Lower lobe of right lung (tissue), 2 donors: ENCODE measurements at places on chromosomes 7 and 10. TPM values are rescaled to one million over a fixed set of nuclear protein-coding genes. Genes with fewer than 3 reads are reported as not detected.

WNT8B gene
- total RNA-seq, result 0.18 TPM

NODAL gene
- not detected for total RNA-seq

FKBP6 gene
- total RNA-seq, result 0.47 TPM

PLPP4 gene
- total RNA-seq, result not detected

C10orf71 gene
- total RNA-seq, result not detected

- no peak overlapping the region for H3K27ac ChIP-seq
- peaks cover 11% of the 10 kb centered on the region for H3K4me1 ChIP-seq
- no peak overlapping the region for H3K4me3 ChIP-seq
- H3K36me3 ChIP-seq, result no peaks in the 10 kb centered on the region
Observed at GRCh38 chr7:25091779-25092178, 33.3 kb downstream of the CYCS start.

DNA sequence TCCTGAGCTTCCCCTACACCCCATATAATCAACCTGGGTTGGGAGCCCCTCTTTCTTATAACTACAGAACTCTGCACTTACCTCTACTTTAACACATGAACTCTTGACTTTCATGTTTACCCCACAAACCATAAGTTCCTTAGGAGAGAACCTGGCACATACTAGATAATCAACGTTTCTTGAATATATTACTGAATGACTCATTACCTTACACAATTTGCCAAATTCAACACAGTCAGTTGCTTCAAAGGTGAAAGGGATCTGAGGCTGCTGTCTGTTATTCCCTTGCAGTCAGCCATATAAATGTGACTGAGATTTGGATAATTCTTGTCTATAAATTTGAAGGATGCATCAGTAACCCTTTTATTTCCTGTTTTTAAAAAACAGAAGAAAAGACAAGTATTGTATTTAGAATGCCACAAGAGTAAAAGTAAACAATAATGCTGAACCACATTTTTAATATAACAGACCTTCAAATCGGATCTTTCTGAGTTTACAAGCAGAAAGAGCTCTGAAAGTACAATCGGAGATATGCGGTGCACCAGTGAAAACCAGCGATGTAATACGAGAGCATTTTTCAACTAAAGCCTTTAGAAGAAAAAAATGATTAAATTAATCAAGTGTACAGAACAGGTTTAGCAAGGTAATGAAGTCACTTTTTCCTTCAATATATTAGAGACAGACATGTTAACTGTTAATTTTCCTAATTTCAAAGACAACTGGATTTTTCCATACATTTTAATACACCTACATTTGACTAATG is 29.5 kb upstream of the LRRC17 start:
- no peak for DNase-seq
- H3K27me3 ChIP-seq, result no peaks in the 10 kb centered on the region
- no peaks in the 10 kb centered on the region for H3K36me3 ChIP-seq
- no peak overlapping the region for H3K27ac ChIP-seq

GRCh38 chr7:108415821-108416536 is 40.3 kb downstream of the NRCAM start:
- no peaks in the 10 kb centered on the region for H3K36me3 ChIP-seq
- no peak overlapping the region for H3K27ac ChIP-seq
- no peak for DNase-seq
- no peak overlapping the region for H3K4me3 ChIP-seq
- no peaks in the 10 kb centered on the region for H3K27me3 ChIP-seq

GRCh38 chr10:126935263-126935946 is 30.2 kb downstream of the DOCK1 start:
- H3K36me3 ChIP-seq, result no peaks in the 10 kb centered on the region
- H3K27ac ChIP-seq, result no peak overlapping the region
- no peaks in the 10 kb centered on the region for H3K27me3 ChIP-seq

- no peaks in the 10 kb centered on the region for H3K4me1 ChIP-seq
- no peak for DNase-seq
Observed at GRCh38 chr7:55247428-55247827, 117.7 kb upstream of the LANCL2 start.

GRCh38 chr10:128568041-128568440 is 441.8 kb upstream of the MKI67 start:
- H3K4me1 ChIP-seq, result no peaks in the 10 kb centered on the region
- no peak overlapping the region for H3K27ac ChIP-seq
- DNase-seq, result no peak
- H3K36me3 ChIP-seq, result no peaks in the 10 kb centered on the region
- H3K27me3 ChIP-seq, result peaks cover 5% of the 10 kb centered on the region
- no peak overlapping the region for H3K4me3 ChIP-seq

GRCh38 chr10:126438407-126438783 is 50.1 kb upstream of the ADAM12 start:
- H3K4me1 ChIP-seq, result no peaks in the 10 kb centered on the region
- H3K4me3 ChIP-seq, result no peak overlapping the region
- no peak overlapping the region for H3K27ac ChIP-seq
- no peaks in the 10 kb centered on the region for H3K27me3 ChIP-seq
- no peak for DNase-seq
- H3K36me3 ChIP-seq, result no peaks in the 10 kb centered on the region

DNA sequence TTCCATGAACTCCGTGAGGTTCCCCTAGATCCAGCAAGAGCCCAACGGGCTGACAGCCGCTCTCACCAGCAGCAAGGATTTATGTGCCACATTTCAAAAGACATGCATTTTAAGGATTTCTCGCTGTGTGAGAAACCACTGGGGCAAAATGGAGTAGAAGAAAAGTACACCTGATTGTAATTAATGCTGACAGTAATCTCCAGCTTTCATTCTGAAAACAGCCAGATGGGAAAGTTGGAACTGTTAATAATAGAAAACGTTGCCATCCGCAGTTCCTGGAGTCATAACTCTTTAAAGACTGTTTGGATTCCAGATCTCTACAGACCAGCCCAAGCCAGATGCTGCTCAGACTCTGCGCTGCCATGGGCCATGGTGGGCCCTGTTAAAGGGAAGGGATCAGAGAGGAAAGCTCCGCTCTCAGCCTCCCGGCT is 216.9 kb upstream of the GLI3 start:
- H3K4me3 ChIP-seq, result no peak overlapping the region
- no peaks in the 10 kb centered on the region for H3K27me3 ChIP-seq
- H3K4me1 ChIP-seq, result no peaks in the 10 kb centered on the region
- H3K36me3 ChIP-seq, result no peaks in the 10 kb centered on the region
- DNase-seq, result no peak
- no peak overlapping the region for H3K27ac ChIP-seq

DNA sequence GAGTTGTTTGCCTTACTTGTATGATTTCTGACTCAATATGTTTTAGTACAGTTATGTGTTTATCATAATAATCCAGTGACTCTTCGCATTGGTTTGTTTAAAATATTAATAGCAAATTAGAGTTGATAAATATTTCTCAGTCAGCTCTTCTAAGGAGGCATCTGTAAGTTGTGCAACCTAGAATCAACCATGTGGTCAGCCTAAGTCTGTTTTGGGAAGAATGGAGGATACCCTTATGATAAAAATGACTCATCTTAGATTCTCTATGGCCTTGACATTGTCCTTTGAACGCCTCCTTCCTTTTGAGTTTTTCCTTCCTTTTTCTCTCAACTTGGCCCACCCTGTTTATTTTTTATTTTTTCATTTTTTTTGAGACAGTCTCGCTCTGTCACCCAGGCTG is 18.8 kb downstream of the DNAJC9 start:
- no peak overlapping the region for H3K4me3 ChIP-seq
- H3K4me1 ChIP-seq, result no peaks in the 10 kb centered on the region
- H3K27ac ChIP-seq, result no peak overlapping the region
- DNase-seq, result no peak

- peak; percentile 53 for DNase-seq
- no peak overlapping the region for H3K27ac ChIP-seq
- no peaks in the 10 kb centered on the region for H3K27me3 ChIP-seq
- H3K4me3 ChIP-seq, result no peak overlapping the region
- H3K4me1 ChIP-seq, result no peaks in the 10 kb centered on the region
Observed at GRCh38 chr10:132364594-132364970, 32.4 kb upstream of the PWWP2B start.
